ENCODE measurements at places on chromosomes 3 and 15.
A peak's percentile ranks its signal among the peaks of the same experiment; 100 is the strongest.

GRCh38 chr3:130679218-130679617 lies 67.4 kb downstream of the PIK3R4 start:
- DNase-seq = no peak

DNA sequence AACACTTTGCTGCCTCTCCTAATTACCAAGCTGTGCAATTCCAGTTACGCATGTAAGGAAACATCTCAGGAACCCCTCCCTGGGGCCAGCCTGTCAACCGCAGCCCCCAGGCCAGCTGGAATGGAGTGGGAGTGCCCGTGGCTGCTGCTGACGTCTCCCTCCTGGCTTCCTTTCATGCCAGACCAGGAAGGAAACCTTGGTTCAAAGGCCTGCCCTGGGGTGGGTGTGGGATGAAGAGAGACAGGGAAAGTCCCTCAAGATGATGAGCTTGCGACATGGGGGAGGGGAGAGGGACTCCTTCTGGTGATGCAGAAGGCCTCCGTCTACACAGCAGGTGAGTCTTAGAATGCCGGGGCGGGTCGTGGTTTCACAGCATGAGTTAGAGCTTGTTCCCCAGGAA lies 11.4 kb upstream of the CYP11A1 start:
- DNase-seq = no peak

DNA sequence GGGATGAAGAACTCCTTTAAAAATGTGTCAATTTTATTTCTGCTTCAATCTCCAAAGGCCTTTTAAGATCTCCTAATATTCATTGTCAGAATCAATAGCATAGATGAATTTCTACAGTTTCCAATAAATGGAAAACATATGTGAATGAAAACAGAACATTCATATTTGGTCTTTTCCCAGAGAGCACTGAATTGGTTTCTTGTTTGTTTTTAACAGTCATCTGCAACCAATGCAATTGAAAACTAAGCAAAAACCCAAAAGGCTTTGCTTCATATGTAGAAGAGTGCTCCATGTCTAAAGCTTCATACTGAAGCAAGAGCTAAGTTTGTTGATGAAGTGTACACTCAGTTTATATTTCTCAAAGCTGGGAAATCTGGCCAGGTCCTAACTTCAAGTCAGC lies 426.5 kb upstream of the CDIN1 start:
- no peak for DNase-seq

DNA sequence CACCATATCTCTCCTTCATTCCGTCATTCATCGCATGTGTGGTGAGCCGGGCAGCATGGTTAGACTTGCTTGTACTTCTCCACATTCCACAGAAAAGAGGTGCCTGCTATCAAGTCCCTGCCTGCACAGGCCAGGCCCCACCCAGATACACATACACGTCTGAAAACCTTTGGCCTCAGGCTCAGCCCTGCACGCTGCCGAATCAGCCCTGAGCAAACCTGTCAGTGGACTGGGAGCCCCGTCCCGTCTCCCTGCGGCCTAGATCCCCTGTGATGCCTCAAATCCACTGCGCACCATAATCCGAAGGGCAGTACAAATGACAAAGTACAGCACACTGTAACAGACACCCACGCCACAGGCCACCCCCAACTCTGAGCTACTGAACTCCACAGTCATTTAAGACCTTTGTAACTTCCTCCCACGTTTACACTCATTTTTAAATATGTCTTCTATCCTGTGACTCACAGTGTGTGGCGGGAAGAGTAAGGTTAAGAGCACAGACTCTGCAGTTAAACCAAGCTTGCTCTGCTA lies 67.1 kb downstream of the MB21D2 start:
- peak; percentile 5 for DNase-seq

GRCh38 chr15:66573719-66574595 lies 8.2 kb upstream of the LCTL start:
- DNase-seq = no peak

DNA sequence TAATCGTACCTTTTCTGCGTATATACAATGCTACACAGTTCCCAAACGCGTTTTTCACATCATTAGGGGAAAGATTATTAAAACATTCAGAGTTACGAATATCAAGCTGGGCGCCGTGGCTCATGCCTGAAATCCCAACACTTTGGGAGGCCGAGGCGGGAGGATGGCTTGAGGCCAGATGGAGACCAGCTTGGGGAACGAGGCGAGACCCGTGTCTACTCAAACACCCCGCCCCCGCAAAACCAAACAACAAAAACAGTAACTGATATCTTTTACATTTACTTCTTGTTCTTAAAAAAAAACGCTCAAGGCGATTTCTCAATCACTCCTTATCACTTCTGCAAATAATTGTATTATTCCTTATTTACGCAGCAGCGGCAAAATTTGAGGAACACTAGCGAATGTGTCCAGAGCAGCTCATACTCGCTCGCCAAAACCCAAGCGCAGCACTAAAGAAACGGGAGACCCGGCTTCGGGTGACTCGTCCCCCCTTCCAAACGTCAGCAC lies 1.2 kb downstream of the ZBTB11 start:
- DNase-seq = no peak

DNA sequence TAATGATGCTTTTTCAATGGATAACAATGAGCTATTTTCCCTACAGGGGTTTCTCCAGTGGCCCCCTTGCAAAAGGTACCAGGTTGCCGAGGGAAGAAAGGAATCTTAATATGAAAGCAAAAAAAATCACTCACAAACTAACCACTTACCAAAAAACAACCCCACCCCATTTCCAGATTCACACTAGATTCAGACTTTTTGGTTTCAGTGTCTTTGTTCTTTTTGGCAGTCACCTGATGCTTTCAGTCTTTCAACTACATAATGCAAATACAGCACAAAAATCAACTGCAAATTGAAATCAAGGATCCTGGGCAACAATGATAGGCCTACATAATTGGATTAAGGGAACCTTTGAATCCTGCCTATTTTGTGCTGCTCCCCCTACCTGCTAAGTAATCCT lies 71.1 kb upstream of the RAP2B start:
- DNase-seq = no peak

DNA sequence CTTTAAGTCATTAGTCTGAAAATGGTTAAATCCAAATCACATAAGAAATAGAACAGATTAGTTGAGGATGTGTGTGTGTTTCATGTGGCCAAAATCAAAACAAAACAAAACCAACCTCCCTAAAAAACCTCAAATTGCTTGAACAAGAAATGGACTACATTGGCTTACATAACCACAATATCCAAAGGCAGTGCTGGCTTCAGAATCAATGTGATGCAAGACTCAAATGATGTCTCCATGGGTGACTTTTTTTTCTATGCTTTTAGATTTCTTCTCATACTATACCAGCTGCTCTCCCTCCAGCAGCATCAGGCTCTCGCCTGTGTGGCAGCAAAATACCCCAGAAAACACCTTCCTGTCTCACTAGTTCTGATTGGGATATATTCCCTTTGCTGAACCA lies 36.0 kb upstream of the CMTM8 start:
- DNase-seq = no peak

GRCh38 chr3:22748453-22749045 lies 454.6 kb upstream of the UBE2E2 start:
- no peak for DNase-seq

- DNase-seq = no peak
Measured at GRCh38 chr3:88434001-88434400, 284.2 kb downstream of the C3orf38 start.

GRCh38 chr3:64612082-64612860 lies 75.5 kb downstream of the ADAMTS9 start:
- DNase-seq = no peak

GRCh38 chr15:101541501-101542292 lies 52.2 kb upstream of the PCSK6 start:
- DNase-seq = no peak

GRCh38 chr15:49628379-49628778 lies 7.5 kb downstream of the DTWD1 start:
- DNase-seq = no peak

- DNase-seq = no peak
Measured at GRCh38 chr3:172938788-172939187, 188.3 kb downstream of the ECT2 start.

GRCh38 chr3:9916346-9916733 lies 558 bp upstream of the IL17RC start:
- no peak for DNase-seq

GRCh38 chr3:121243208-121243607 lies 302.6 kb downstream of the POLQ start:
- DNase-seq = no peak

All from activated CD8-positive, alpha-beta memory T cell treated with anti-CD3 and anti-CD28 coated beads for 48 hours (primary cell).